ENCODE measurements at places on chromosomes 1 and 21.

- no peak for DNase-seq
These were observed 117.5 kb downstream of the PRDM16 start for GRCh38 chr1:3186526-3186921.

GRCh38 chr1:147717051-147717705 lies 43.2 kb downstream of the GJA5 start:
- no peak for DNase-seq

GRCh38 chr1:24413350-24414163 lies at the start of gene STPG1:
TSS of gene STPG1 (minus strand) at chr1:24413782. CDS start at chr1:24401388, 12,394 bp downstream.
- DNase-seq, result peak; percentile 63

GRCh38 chr1:232662910-232663309 lies 33.0 kb upstream of the SIPA1L2 start:
- DNase-seq, result no peak

- no peak for DNase-seq
These were observed 156.5 kb downstream of the HLX start for GRCh38 chr1:221035662-221036153.

DNA sequence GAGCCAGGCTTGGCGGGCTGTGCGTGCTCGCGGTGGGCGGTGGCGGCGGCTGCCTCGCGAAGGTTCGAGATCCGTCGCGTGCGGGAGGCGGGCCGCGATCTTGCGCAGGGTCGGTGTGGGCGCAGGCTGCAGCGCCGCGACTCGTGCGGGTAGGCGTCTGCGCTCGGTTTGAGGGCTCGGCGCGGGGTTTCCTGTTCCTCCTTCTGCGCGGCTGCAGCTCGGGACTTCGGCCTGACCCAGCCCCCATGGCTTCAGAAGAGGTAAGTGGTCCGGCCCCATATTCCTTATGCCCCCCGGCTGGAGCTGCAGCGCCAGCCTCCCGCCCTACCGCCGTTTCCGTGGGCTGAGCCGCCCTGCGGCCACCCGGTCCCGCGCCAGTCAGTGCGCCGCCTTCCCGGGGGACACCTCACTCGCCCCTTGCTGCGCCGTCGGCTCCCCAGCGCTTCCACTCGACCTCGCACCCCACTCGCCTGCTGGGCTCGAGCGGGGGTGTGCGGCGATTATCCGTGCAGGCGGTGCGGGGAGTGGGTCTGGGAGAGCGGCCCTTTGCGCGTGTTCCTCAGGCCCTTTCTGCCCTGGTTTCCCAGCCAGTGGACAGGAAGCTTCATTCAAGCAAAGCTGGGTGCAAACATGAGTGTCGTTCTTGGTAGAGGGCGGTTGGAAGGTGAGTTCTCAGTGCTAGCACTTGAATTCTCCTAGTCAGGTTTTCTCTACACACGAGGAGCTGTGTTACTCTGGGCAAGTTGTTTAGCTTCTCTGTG lies at the start of gene CACYBP:
Gene CACYBP (plus strand): TSS at position 12 of the 761 bp plus-strand sequence. CDS start 234 bp downstream, at position 246.
- peak; percentile 92 for DNase-seq

DNA sequence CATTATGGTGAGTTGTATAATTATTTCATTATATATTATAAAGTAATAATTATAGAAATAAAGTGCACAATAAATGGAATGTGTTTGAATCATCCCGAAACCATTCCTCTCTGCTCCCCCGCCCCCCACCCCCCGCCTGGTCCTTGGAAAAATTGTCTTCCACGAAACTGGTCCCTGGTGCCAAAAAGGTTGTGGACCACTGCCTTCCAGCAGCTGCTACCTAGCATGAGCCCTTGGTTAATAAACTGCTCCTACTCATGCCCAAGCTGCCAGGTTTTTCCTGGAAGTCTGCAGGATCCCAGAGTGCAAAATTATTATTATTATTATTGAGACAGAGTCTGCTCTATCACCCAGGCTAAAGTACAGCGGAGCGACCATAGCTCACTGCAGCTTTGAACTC lies 6.8 kb upstream of the IFNGR2 start:
- DNase-seq, result no peak

- no peak for DNase-seq
These were observed 8.9 kb downstream of the LRRC8C start for GRCh38 chr1:89641781-89642180.

GRCh38 chr1:235742914-235743599 lies 93.5 kb upstream of the GNG4 start:
- DNase-seq, result no peak

- no peak for DNase-seq
These were observed 11.1 kb downstream of the PRXL2B start for GRCh38 chr1:2597441-2598328.

DNA sequence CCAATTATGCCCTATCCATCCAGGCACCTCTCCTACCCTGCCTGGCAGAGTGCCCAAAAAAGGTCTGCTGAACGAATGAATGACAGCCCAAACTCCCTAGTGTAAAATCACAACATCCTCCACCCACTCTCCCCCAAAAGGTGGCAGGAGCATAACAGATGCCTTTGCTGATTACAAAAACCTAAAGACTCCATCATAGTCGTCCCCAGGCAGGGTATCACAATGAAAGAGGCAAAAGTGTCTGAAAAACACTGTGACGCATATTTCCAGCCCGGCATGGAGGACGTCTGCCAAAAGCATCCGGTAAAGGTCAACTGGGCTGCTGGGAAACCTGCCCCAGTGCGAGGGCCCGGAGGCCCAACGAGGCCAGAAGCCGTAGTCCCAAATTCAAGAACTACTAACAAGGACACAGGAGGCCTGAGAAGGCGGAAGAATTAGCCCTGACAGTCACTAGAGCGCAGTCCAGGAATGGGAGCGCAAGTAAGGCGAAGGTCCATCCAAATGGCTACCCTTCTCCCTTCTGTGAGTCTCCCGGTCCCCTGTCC lies 576 bp downstream of the SMIM12 start:
- DNase-seq, result no peak

DNA sequence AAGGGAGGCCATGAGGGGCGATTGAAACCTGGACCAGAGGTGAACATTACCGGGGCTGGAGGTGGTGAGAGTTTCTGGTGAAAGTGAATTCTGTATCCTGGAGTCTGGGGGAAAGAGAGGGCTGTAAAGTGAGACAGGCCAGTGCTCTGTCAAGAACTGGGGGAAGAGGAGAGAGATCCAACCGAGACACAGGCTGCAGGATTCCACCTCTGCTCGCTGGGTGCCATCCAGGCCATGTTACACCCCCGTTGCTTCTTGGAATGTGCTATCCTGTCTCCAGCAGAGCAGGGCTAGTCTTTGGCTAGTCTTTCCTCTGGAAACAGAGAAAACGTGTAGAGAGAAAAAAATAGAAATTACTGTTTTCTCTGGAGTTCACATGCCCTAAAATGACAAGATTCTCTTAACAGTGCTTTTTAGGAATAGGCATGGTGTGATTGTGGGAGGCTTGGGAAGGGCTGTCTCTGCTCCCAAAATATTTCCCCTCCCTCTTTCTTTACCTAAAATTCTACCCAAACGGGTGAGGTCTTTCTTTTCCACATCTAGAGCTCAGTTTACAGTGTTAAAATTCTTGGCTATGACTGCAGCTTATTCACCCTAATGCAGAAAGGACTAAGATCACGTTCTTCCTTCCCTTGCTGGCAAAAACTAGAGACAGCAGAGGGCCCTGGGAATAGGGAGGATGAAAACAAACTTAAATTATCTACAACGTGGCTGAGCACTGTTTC lies 16.5 kb upstream of the OVAAL start:
- DNase-seq, result no peak

- DNase-seq, result peak; percentile 18
These were observed 535 bp downstream of the SETD4 start for GRCh38 chr21:36059823-36060158.

GRCh38 chr1:156359973-156360372 lies 9.0 kb upstream of the RHBG start:
- DNase-seq, result no peak

DNA sequence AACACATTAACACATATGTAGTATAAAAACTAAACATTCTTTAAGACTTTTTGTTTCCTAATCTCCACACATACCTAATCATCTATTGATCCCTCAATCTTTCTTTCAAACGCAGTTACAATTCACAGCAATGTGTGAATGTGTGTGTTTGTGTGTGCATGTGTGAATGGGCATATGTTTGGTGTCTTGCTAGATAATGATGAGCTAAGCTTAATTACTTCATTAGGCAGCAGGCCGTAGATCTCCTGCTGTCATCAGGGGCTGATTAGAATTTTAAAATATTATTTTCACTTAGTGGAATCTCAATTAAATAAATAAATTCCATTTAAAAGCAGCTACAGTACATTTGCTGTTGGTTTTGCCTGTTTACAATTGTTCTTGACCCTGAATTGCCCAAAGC lies 187.8 kb upstream of the LHX8 start:
- no peak for DNase-seq
